Inflammatory macrophage (primary cell): ENCODE measurements at places on chromosomes 3 and 15.

- no peak for DNase-seq
Observed at GRCh38 chr3:134239538-134239937, 11.1 kb downstream of the RYK start.

DNA sequence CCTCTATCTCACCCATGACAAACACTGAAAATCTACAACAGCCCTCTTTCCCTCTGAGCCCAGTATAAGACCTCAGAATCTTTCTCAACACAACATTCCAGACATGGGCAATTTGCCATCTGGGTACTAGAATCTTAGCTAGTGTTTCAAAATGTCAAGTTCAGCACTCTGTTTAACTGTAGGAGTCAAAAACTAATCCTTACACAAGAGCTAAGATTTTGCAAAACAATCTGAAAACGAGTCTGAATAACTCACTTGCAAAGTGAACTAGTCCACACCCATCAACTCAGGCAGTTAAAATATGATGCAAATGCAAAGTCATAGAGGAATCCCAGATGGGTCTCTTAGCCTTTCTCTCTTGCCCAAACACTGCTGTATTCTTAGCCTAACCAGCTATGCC lies 67.8 kb downstream of the GPR176 start:
- DNase-seq: no peak

DNA sequence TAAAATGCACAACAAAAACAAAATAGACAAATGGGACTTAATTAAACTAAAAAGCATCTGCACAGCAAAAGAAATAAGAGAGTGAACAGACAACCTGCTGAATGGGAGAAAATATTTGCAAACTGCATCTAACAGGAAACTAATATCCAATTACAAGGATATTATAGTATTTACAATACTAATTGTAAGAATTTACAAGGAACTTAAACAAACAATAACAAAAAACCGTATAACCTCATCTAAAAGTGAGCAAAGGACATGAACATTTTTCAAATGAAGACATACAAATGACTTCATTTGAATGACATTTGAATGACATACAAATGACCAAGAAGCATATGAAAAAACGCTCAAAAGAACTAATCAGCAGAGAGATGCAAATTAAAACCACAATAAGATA lies 66.4 kb downstream of the CSNK1G1 start:
- no peak for DNase-seq

GRCh38 chr3:114442246-114442645 lies 148.4 kb downstream of the TIGIT start:
- DNase-seq: no peak

GRCh38 chr15:22224241-22224671 lies 143.9 kb downstream of the OR4M2 start:
- no peak for DNase-seq

- no peak for DNase-seq
Observed at GRCh38 chr3:190003681-190004123, 117.0 kb downstream of the P3H2 start.
